NCI-H82 (cell line): ENCODE measurements at places on chromosomes 5 and 9.

DNA sequence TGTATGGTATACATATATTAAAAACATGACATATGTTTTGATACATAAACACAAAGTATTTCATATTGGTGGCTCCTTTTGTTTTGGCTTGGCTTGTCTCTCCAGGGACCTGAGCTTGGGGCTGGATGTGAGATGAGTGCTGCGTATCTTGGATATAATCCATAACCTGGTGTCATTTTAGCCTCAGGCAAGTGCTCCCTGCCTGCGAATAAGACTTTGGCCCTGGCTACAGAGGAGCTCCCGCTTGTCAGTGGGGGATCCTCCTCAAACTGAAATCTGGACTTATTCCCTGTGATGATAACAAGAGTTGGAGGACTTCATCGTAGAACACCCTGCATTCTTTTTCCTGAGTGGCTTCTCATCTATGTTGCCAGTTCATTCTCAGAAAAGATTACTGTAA, 341.7 kb upstream of the CLINT1 start:
- DNase-seq: no peak

- no peak for DNase-seq
These were observed 33.0 kb downstream of the LHX3 start for GRCh38 chr9:136171801-136172411.

DNA sequence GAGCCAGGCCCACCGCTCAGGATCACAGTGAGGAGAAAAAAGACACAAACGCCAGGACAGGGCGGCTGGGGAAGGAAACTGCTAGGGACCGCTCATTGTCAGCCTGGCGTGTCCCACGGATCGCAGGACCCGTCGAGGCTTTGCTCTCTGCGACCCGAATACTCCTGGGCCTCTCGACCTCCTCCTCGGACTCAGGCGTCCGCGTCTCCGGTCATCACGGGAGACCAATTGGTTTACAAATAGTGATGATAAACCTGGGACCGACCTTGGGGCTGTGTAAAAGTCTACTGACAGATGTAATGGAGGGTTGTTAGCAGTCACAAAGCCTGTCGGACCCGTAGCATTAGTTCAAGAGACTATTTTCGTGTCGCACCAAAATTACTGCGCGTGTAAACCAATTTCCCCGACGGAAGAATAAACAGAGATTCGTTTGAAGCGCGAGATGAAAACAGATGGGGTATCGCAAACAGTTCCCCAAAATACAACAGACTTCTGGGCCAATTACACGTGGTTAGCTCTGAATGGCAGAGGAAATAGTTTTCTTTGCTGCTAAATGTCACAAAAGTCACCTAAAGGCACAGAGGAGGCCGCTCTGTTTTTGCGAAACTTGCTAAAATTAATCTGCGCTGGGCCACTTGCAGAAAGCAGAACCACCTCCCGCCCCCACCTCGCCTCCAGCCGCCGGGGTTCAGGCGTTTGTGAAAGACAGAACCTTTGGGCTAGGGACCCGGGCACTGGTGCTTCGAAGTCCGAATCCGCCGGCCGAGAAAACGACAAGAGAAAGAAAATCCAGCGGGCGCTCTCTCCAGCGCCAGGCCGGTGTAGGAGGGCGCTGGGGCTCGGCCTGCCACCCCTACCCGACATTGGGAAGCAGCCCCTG, 67.6 kb downstream of the FOXD1 start:
- DNase-seq: no peak

DNA sequence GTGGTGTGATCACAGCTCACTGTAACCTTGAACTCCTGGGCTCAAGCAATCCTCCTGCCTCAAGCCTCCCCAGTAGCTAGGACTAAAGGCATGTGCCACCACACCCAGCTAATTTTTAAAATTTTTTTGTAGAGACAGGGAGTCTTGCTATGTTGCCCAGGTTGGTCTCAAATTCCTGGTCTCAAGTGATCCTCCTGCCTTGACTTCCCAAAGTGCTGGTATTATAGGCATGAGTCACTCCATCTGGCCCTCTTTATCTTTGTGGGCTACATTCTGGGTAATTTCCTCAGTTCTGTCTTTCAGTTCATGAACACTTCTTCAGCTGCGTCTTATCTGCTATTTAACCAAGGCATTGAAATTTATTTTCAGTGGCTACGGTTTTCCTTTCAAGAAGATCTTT, 196.6 kb upstream of the IER5L start:
- DNase-seq: no peak

DNA sequence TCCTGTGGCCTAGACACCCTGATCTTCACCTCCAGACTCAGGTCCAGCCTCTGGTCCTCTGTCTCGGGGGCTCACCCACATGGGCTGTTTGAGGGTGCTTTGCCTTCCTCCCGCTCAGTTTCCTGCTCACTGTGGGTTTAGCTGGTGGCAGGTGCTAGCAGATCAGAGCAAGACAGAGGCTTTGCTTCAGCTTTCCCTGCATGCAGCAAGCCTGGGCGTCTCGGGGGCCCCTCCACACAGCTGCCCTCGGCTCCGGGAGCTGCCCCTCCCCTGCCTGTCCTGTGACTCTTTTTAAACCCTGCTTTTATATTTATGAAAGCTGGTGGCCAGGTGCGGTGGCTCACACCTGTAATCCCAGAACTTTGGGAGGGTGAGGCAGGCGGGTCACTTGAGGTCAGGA, 14.6 kb downstream of the MRPL36 start:
- DNase-seq: no peak

- DNase-seq: peak; percentile 19
These were observed 19.1 kb downstream of the TPPP start for GRCh38 chr5:673831-674629.

DNA sequence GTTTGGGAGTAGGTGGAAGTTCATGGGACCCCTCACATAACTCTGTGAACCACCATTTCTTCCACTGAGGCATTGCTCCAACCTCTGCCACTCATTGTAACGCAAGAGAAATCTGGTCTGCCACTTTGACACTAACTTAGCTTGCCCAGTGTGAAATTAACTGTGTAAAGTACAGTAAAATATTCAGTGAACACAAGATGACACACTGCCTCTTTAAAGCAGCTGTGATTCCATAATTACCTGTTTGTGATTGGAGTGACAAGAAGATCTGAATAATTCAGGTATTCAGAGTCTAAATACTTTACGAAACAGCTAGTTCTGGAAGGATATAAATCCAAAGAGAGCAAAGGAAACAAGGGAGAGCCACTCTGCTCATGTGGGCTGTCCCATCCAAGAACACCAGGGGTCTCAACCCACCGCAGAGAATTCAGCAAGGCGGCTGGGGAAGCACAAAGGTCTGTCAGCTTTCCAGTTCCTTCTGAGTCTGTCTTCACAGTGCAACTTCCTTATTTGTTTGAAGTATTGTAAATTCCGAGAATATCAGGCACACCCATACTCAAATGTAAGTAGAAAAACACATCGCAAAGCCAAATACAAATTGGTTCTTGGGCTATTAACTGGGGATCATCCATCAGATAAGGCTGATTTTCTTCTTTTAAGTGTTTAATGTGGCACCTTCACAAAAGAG, 86.9 kb downstream of the GNAQ start:
- no peak for DNase-seq

- peak; percentile 81 for DNase-seq
These were observed at the start of gene CNTFR for GRCh38 chr9:34589636-34590380. TSS of gene CNTFR (minus strand) at chr9:34589724. CDS start at chr9:34568981, 20,743 bp downstream.

GRCh38 chr9:108083160-108083750, 593.7 kb upstream of the KLF4 start:
- peak; percentile 21 for DNase-seq

- DNase-seq: no peak
These were observed 233.6 kb downstream of the MAST4 start for GRCh38 chr5:66829826-66830225.

GRCh38 chr5:31378136-31378535, 153.8 kb downstream of the DROSHA start:
- no peak for DNase-seq

DNA sequence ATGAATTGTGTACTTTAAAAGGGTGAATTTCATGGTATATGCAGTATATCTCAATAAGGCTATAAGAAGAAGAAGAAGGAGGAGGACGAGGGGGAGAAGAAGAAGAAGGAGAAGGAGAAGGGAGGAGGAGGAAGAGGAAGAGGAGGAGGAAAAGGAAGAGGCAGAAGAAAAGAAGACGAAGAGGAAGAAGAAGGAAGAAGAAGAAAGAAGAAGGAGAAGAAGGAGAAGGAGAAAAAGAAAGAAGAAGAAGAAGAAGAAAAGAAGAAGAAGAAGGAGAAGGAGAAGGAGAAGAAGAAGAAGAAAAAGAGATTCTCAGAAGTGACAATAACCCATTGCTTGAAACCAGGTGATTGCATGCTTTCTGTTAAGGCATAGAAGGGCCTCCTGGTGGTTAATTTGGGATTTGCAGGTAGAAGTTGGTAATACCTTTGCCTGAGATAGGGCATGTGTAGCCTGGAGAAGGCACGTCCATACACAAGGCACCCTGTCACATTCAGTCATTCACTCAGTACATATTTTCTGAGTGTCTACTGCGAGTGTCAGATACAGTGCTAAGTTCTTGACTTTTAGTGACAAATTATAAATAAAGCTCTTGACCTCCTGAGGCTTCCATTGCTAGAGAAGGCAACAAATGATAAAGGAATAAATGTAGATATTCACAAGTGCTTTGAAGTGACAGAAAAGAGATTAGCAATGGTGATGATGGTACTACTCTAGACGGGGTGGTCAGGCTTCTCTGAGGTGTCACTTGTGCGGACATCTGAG, 231.3 kb downstream of the NPR3 start:
- DNase-seq: peak; percentile 62

DNA sequence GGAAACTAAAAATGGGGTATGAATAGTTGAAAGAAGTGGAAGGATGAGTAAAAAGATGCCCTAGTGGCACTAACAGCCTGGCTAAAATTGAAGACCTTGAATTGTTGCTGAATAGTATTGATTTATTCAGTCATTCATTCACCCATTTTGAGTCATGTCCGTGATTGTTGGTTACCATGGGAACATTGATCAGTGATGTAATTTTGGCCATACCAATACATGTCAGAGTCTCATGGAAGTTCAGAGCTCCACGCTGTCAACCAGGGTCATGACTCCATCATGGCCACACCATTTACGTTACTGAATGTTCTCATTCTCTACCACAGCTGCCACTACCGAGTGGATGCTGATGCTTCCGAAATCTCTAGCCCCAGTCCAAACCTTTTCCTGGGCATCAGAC, 62.5 kb upstream of the FOXE1 start:
- DNase-seq: no peak

DNA sequence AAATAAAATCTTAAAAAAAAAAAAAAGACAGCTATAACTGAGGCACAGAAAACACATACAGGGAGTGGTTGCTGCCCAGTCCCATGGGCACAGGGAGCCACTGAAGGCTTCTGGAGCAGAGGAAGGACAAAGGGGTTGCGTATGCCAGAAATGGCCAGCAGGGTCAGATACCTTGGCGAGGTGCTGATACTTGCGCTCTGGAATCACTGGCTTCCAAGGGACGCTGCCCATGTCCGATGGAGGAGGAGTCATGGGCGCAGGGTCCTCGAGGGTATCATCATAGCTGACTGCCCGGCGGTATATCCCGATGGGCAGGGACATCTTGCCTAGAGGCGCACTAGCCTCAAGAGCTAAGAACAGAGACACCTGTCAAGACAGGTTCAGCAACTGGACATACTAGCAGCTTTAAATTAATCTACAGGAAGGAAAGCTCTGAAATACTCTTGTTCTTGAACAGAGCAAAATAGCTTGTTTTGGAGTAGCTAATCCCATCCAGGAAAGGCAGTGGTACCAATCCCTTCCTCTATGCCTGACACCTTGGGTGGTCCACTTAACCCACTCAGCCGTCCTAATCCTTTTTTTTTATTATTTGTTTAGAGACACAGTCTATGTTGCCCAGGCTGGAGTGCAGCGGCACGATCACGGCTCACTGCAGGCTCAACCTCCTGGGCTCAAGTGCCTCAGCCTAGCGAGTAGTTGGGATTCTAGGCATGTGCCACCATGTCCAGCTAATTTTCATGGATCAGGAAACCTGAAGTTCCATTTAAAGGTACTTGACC, 6.0 kb downstream of the KIAA1191 start:
- DNase-seq: no peak

DNA sequence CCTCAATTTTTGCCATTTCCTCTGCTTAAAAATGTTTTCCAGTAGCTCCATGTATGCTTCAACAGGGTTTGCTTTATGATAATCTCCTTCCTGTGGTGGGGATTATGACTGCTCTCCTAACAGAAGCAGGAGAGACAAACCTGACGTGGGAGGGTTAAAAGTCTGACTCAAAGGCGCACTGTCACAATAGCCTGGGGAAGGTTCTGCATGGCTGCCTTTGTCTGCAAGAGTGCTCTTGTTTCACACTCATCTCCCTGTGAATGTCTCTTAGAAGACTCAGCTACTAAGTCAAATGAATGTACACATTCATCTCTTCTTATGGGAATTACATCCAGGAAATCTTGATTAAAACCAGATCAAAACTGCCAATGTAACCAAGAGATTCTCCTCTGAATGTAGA, 90.9 kb upstream of the MTAP start:
- peak; percentile 71 for DNase-seq

GRCh38 chr5:149550268-149550583, 1.0 kb downstream of the CSNK1A1 start:
- DNase-seq: no peak

- no peak for DNase-seq
These were observed 32.7 kb upstream of the ZCCHC9 start for GRCh38 chr5:81268521-81269196.
